Stimulated activated naive CD8-positive, alpha-beta T cell treated with anti-CD3 and anti-CD28 coated beads, Interleukin-15, amount 100 ng/mL, for 72 hours (primary cell): ENCODE measurements at places on chromosomes 6 and 20.

DNA sequence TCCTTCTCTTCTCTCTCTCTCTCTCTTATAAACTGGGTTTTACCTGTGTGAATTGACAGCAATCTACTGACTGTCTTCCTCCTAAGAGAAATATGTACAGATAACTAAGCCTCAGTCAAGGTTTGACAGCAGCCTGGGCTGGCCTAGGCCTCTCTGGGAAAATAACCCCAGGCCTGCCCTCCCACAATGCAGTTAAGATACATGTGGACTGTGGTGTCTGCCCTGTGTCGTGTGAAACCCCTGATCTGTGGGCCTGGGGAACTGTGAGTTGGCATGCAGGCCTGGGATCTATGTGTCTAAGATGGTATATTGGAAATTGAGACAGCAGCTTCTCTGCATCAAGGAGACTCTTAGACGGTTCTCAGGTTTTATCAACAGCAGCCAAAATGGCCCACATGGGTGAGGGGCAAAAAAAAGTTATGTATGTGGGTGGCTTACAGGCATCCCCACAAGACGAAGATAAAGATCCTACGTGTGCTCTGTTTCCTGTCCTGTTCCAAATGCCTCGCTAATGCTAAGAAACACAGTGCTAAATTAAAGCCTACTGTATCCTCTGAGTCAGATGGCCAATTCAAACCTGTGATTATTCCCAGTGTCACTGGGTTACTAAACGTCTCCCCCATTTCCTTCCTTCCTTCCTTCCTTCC lies 19.0 kb downstream of the LRFN2 start:
- no peak for DNase-seq

DNA sequence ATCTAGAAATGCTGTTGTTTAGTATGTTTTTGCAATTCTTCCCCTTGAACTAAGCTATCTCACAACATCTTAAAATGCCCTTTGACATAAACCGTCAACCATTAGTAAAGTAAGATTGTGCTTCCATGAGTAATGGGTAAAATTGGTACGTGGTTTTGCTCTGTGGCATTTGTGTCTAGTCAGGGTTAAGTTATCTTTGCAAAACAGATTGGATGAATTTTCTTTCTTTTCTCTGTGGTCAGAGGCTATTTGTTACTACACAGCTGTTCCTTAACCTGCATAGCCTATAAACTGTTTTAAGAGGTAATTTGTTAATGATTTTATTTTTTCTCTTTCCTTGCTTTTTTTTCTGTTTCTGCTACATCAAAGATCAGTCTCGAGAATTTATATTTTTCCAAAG lies 75.4 kb downstream of the RPP40 start:
- no peak for DNase-seq

- DNase-seq, result no peak
Observed at GRCh38 chr6:14128012-14128411, 10.4 kb downstream of the CD83 start.

DNA sequence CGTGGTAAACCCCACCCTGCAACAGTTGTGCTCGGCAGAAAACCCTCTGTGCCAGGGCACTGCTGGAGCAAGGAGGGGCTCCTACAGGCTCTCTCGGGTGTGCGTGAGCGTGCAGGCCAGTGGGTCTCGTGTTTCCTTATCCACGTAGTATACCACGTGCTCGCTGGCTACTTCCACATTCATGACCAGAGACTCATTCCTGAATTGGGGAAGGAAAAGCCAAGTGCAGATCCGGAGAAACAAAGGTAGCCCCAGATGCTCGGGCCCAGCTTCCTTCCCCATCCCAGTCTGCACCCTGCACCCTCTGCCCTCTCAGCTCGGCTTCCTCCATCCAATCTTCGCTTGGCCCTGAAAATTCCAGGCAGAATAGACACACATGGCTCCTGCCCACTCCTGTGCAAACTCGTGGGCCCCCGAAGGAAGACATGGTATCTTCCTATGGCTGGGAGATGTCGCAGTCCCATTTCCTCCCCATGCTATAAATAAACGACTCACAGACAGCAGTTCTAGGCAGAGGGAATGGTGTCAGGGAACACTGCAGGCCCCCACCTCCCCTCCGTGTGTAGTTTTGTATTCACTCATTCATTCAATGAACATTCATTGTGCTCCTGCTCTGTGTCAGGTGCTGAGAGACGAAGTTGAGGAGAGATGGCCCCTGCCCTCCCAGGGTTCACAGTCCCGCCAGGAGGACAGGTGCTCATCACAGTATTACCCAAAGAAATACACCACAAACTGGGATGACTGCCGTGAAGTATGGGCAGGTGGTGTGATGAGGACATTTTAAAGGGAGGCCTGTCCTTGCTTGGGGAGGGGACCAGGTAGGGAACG lies 29.6 kb downstream of the NPEPL1 start:
- no peak for DNase-seq

- DNase-seq, result no peak
Observed at GRCh38 chr20:20754714-20755113, 42.3 kb upstream of the RALGAPA2 start.
